ENCODE measurements at places on chromosomes 11 and 22. TPM values are rescaled to one million over a fixed set of nuclear protein-coding genes. Genes with fewer than 3 reads are reported as not detected.

The ADM gene
- total RNA-seq, result 31.2 TPM

GRCh38 chr11:57547854-57548377 lies 10.5 kb downstream of the SMTNL1 start:
- no peak for DNase-seq

DNA sequence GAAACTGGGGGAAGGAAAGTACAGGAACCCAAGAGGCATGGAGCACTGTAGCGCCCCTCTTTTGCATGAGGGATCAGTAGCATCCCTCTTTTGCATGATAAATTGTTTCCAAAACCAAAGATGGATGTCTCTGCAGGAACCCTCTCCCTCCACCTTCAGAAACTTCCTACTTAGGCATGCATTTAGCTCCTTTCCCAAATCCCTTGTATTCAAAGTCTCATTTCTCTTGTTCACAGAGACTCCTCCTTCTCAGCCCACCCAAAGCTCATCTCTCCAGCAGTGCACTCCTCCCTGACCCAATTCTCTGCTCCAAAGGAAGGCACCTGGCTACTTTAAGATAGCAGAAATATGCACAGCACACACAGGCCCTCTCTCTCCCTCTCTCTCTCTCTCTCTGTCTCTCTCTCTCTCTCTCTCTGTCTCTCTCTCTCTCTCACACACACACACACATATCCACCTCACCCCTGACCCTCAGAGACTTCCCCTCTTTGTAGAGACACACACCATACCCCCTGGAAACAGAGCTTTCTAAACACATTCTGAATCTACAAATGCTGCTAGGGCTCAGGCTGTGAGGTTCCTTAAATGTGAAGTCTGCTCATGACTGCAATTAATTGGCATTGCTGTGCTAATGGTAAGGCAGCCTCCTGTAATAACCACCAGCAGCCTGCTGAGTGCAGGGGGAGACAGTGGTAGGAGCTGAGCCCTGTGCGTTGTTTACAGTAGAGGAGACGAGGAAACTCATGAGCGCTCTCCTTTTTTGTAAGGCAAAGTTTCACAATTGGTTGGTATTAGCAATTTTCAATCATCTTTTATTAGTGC lies 519.6 kb downstream of the NTM start:
- no peak for DNase-seq

DNA sequence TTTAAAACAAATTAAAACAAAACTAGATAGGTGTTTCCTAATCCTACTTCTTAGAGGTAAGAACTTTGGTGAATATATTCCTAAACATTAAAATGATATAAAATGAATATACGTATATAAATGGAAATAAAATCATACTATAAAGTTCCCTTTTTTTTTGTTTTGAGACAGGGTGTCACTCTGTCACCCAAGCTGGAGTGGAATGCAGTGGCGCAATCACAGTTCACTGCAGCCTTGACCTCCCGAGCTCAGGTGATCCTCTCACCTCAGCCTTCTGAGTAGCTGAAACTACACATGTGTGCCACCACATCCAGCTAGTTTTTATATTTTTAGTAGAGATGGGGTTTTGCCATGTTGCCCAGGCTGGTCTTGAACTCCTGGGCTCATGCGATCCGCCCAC lies 44.9 kb downstream of the NPAT start:
- DNase-seq, result no peak

DNA sequence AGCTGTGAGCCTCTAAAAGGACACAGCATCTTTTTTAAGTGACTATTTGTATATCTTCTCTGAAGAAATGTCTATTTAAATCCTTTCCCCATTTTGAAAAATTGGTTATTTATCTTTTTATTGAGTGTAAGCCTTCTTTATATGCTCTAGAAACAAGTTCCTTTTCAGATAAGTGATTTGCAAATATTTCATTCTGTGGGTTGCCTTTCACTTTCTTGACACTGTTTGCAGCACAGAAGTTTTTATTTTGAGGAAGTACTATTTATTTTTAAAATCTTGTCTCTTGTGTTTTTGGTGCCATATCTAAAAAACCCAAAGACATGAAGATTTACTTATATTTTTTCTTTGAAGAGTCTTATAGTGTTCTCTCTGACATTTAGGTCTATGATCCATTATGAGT lies 40.1 kb upstream of the LYVE1 start:
- no peak for DNase-seq

GRCh38 chr22:22519591-22519990 lies 479 bp downstream of the ZNF280A start:
- no peak for DNase-seq

DNA sequence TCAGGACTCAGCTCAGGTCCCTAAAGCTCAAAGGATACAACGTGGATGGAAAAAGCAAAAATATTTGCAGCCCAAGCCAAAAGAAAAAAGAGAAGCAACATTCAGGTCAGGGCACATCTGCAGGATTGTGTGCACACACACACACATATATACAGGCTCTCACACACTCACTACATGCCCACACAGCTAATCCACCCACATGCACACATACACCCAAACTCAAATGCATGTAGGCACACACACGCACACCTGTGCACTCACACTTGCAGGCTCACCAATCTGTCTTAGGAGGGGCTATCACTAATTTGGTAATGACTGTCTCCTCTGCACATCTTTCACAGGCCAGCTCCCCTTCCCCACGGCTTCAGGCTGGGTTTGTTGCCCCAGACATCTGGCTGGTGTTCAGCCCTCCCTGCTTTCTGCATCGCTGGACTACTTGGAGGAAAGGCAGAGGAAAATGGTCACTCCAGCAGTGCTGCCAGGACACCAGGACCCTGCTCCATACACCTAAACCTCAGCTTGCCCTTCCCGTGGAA lies 103.6 kb upstream of the DRD2 start:
- no peak for DNase-seq

The TBX10 gene
- not detected for total RNA-seq

The TMPRSS6 gene
- total RNA-seq, result not detected
